ENCODE measurements at places on chromosomes 5 and 9.

GRCh38 chr5:165029099-165029870 is 1523.9 kb downstream of the MAT2B start:
- DNase-seq, result no peak

DNA sequence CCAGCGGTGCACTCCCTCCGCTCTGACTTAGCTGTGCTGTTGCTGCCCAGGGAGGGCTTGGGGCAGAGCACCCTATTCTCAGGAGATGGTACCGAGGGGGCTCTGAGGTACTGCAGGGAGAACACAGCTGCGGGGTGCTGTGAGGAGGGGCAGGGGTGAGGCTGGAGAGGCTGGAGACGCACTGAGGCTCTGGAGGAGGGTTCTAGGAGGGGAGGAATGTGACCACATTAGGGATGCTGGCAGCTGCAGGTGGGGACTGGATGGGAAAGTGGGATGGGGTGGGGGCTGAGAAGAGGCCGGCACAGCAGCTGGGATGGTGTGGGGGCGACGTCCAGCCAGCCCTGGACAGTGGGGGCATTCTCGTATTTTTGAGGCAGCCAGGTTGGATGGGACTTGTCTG is 20.9 kb downstream of the NCS1 start:
- DNase-seq, result no peak

- no peak for DNase-seq
Measured at GRCh38 chr9:5445886-5446285, 4.5 kb upstream of the CD274 start.

DNA sequence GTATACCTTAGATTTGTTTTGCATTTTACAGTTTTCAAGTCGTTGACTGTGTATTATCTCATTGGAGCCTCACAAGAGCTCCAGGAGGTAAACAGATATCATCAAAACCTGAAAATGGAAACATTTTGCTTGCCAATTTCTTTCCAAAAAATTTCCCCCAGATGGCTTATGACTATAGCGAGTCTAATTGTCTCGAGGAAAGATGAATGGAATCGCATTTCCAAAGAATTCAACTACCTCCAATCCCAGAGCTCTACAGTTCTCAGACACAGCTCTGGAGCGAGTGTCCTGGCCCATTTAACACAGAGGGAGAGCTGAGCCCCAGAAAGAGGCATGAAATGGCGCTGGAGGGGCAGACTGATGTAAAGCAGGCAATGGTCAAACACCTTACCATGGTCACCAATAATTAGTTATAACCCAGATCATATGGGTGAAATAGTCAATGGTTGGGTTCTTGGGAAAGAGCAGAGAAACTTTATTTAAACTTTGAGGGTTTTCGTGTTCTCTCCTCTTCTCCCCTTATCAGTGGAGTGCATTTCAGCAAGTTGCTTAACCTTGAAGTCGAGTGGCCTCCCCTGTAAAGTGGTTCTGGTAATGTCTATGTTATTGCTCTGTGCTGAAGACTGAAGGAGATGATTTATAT is 168.2 kb downstream of the ZDHHC21 start:
- DNase-seq, result no peak

DNA sequence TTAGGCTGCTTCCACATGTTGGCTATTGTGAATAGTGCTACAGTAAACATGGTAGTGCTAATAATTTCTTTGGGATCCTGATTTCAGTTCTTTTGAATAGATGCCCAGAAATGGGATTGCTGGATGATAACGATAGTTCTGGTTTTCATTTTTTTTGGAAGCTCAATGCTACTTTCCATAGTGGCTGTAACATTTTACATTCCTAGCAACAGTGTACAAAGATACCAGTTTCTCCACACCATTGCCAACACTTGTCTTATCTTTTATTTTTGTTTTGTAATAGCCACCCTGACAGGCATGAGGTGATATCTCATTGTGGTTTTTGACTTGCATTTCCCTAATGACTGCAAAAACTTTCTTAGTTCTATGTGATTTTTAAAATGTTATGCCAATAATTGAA is 68.8 kb upstream of the LRRC70 start:
- DNase-seq, result no peak

- no peak for DNase-seq
Measured at GRCh38 chr5:115209279-115209678, 39.6 kb upstream of the TRIM36 start.

- DNase-seq, result no peak
Measured at GRCh38 chr9:4168526-4168925, 131.3 kb downstream of the GLIS3 start.

GRCh38 chr5:166509085-166509484 is 1782.4 kb upstream of the WWC1 start:
- DNase-seq, result no peak

GRCh38 chr9:82134010-82134409 is 145.4 kb downstream of the SPATA31D1 start:
- no peak for DNase-seq

GRCh38 chr5:174151599-174152181 is 106.2 kb downstream of the NSG2 start:
- no peak for DNase-seq

GRCh38 chr5:153551537-153552079 is 61.1 kb downstream of the GRIA1 start:
- DNase-seq, result peak; percentile 37

- no peak for DNase-seq
Measured at GRCh38 chr9:98805506-98806272, 1.8 kb upstream of the GALNT12 start.

Data from SW 1271 (cell line).